ENCODE measurements at places on chromosomes 2 and 18.

DNA sequence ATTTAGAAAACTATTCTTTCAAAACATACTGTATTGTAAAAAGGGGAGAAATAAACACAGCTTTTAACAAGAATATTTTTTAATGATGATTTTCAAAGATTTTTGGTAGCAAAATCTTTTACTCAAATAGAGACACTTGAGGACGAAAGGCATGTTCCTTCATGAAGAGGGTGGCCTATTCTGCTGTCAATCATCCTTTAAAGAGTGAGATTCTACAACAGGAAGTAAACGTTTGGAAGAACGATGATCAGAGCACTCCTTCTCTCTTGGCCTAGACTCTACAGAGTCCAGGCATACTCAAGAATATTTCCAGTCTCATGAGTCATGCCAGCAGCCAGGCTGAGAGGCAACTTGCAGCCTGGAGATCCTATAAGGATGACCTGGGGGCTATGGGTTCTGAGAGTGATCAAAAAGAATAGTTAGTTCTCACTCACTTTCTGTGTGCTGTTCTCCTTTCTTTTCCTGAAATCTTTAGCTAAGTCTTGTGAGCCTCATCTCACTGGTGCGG is 62.4 kb upstream of the TCF4 start:
- no peak for DNase-seq

- DNase-seq, result no peak
Observed at GRCh38 chr2:123692121-123692520, 333.0 kb upstream of the CNTNAP5 start.

GRCh38 chr2:201643216-201643890 is at the start of gene TMEM237:
Gene TMEM237 (minus strand): TSS chr2:201643503. CDS start chr2:201643400, 103 bp downstream.
- DNase-seq, result no peak

- DNase-seq, result no peak
Observed at GRCh38 chr2:239307921-239308613, 92.8 kb downstream of the HDAC4 start.

- DNase-seq, result no peak
Observed at GRCh38 chr2:226755631-226756030, 44.0 kb downstream of the IRS1 start.

DNA sequence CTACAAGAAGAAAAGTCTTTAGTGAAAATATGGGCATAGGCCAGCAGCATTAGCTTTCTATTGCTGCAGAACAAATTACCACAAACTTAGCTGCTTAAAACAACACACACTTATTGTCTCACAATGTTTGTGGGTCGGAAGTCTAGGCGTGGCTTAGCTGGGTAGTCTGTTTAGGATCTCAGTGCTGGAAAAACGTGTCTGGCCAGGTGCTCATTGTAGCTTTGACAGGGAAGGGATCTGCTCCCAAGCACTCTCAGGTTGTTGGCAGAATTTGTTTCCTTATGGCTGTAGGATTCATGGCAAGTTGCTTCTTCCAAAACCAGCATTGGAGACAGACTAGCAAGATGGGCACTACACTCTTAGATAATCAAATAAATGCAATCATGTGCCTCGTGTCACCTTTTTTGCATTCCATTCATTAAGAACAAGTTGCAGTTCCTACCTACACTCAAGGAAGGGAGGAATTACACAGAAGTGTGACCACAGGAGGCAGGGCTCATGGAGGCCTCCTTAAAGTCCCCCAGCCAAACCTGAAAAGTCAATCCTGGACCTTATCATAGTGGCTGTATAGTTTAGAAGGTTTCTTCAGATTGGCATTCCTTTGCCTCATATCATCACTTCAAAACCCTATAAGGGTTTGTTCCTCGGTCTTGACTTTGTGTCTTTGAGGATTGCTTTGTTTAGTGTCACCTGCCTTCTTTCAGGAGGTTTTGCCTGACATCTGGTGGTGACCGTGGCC is 17.3 kb downstream of the MRPL30 start:
- DNase-seq, result no peak

DNA sequence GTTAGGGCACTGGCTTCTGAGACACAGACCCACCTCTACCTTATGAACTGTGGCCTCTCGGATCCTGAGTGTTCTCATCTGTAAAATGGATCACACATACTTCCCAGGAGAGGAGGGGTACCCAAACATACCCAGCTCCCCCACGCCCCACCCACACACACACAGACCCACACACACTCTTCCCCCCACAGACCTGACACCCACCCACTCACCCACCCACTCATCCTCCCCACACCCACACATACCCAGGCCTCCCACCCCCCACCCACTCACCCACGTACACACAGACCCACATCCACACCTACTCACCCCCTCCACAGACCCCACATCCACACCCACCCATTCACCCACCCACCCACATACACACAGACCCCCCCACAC is 24.3 kb upstream of the SEMA4C start:
- no peak for DNase-seq

DNA sequence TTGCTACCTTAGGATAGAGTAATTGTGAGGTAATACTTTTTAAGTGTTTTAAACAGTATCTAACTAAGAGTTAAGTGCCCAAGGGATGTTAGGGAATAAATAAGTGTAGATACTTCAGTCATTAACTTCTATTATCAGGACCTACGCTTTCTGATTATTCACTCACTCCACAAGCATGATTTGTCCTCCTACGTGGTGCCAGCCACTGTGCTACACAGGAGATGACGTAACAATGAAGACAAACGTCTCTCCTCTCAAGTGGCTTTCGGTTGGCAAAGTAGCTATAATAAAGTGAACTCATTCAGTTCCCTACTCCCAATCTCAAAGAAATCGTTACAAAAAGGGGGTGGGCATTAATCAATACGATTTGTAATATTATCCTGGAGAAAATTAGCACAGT is 100.9 kb upstream of the SETBP1 start:
- DNase-seq, result no peak
